ENCODE measurements at places on chromosomes 13 and 19.

GRCh38 chr13:58239774-58240268 lies 608.3 kb downstream of the PCDH17 start:
- DNase-seq = no peak

GRCh38 chr19:1189419-1189818 lies 15.4 kb upstream of the SBNO2 start:
- no peak for DNase-seq

DNA sequence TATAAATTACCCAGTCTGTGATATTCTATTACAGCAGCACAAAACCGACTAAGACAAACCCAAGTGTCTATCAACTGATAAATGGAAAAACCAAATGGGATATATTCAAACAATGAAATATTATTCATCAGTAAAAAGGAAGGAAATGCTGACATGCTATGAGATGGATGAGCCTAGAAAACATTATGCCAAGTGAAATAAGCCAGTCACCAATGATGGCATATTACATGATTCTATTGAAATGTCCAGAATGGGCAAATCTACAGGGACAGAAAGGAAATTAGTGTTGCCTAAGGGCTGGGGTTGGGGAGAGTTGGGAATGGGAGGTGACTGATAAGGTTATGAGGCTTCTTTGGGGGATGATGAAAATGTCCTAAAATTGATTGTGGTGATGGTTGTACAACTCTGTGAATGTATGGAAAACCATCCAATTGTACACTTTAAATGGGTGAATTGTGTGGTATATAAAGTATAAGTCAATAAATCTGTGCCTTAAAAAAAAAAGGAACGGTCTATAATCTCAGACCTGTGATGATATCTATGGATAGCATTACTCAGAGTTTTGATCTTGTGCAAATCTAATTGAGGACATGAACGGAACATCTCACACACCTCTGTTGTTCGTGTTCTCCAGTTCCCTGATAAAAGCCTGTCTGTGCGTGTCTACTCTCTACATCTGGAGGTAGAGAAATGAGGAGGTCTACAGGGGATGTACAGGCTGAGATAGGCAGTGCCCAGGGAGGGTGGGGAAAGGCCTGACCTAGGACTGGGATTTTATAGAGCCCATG lies 49.0 kb downstream of the TNFRSF19 start:
- no peak for DNase-seq

GRCh38 chr13:44347949-44348348 lies 25.7 kb upstream of the SERP2 start:
- DNase-seq = no peak

DNA sequence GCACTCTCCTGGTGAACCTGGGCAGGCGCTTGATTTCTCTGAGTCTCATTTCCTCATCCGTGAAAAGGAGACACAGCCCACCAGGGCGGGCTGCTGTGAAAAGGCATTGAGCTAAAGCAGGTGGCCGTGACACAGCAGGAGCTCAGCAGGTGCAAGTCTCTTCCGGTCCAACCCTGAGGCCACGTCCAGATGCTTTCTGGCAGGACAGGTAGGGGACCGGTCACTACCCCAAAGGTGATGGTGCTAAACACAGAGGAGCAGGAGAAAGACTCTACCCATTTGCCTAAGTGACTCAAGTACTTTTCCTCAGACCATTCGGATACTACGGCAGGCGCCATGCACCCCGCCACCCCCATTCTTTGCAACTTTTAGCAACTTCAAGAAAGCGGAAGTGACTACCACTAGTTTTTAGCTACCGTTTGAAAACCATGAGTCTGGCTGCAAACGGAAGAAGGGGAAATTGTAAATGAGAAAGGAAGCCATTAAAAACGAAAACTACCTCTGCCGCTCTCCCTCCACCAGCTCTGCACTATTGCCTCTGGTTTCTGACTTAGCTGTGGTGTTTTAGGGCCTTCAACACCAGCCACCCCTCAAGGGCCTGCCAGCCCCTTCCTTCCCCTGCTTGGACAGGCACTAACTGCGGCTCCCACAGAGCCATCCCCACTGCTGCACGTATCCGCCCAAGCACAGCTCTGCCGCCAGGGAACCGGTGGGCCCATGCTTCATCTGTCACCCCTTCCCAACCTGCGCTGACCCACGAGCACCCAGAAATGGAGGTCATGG lies 4.8 kb downstream of the PPP6R1 start:
- DNase-seq = peak; percentile 57

- DNase-seq = no peak
Measured at GRCh38 chr19:49553451-49554271, 25.9 kb downstream of the RCN3 start.

GRCh38 chr13:110354123-110354627 lies 47.1 kb downstream of the COL4A2 start:
- no peak for DNase-seq

DNA sequence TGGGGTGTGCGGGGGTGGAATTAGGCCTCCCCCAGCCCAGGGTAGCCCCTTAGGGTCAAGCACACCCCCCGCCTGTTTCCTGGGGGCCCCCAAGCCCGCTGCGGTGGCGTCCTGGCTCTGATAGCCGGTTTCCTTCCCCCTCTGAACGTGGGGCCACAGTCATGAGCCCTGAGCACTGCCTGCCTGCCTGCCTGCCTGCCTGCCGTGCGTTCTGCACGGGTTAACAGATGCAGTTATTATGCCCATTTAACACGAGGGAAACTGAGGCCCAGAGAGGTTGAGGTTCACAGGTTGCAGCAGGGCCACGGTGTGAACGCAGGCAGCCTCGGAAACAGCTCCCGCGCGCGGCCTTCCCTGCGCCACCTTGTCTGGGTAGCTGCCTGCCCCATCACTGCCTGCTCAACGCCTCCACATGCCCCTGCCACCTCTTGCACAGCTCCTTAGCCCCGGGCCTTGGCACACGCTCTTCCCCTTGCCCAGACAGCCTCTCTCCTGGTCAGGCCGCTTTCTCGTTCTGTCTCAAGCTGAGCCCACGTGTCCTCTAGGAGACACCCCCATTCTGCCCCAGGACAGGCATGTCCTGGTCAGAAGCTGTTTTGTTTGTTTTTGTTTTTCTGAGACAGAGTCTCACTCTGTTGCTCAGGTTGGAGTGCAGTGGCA lies 1.2 kb upstream of the GAMT start:
- no peak for DNase-seq

DNA sequence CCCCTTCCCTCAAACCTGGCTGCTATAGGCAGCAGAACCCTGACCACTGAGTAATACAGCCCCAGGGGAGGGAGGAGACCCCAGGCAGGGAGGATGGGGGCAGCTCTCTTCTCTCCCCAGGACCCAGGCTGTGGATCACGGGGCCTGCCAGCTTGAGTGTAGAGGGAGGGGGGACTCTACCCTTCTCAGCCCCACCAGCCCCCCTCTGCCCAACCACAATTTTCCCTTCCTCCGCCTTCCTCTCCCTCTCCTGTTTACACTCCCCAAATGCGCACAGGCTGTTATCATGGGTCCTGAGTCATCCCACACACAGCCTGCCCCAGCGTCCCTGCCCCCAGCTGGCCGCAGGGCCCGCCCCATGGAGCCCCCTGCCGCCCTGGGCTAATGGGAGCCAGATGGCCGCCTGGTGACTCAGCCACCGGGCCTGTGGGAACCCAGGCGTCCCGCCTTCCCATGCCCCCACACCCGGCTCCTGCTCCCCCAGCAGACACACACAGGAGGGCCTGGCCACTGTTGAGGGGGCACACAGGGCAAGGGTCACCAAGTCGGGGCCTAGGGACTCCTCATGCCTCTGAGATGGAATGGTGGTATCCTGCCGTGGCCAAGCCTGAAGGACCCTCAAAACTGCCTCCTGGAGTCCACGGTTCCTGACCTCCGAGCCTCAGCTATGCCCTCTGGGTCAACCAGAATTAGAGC lies 13.6 kb downstream of the CCDC97 start:
- no peak for DNase-seq

GRCh38 chr13:45195421-45195820 lies 5.4 kb downstream of the KCTD4 start:
- no peak for DNase-seq
